ENCODE measurements at places on chromosomes 3 and 15. TPM values are rescaled to one million over a fixed set of nuclear protein-coding genes. Genes with fewer than 3 reads are reported as not detected.

ARGFX gene
- not detected for total RNA-seq

TICRR gene
- total RNA-seq: 3.3 TPM

PLSCR5 gene
- 2.9 TPM for total RNA-seq

GRIP2 gene
- 8.4 TPM for total RNA-seq

FOXB1 gene
- total RNA-seq: 2.1 TPM

TUSC2 gene
- 17.0 TPM for total RNA-seq

PARP3 gene
- total RNA-seq: 13.2 TPM

Measured in spinal cord (tissue), 10 donors.